Stimulated activated CD8-positive, alpha-beta memory T cell treated with anti-CD3 and anti-CD28 coated beads, Interleukin-2, amount 100 ng/mL, for 1 hour (primary cell): ENCODE measurements at places on chromosomes 5 and 9.

DNA sequence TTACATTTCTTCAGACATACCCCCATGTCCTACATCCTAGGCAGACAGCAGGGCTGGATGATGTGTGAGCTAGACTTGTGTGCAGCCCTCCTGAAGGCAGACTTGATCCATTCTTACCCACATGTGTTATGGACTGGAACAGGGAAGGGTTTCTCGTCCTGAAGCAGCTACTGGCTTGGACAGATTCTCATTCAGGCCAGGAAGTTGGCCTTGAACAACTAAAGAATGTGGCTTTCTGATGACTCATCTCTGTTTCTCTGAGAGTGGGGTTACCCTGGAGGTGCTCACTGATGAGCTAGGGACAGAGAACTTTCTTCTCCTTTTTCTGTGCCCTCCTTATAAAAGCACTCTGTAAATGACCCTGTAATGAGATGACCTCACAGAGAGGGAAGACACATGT, 246.5 kb downstream of the PCSK5 start:
- DNase-seq = no peak

DNA sequence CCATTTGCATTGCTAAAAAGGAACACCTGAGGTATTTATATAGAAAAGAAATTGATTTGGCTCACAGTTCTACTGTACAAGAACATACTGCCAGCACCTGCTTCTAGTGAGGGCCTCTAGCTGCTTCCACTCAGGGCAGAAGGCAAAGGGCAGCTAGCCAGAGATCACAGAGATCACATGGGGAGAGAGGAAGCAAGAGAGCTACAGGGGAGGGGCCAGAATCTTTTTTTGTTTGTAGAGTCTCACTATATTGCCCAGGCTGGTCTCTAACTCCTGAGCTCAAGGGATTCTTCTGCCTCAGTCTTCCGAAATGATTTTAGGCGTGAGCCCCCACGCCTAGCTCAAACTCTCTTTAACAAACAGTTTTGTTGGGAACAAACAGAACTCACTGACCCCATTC, 6.1 kb downstream of the SLCO4C1 start:
- no peak for DNase-seq

DNA sequence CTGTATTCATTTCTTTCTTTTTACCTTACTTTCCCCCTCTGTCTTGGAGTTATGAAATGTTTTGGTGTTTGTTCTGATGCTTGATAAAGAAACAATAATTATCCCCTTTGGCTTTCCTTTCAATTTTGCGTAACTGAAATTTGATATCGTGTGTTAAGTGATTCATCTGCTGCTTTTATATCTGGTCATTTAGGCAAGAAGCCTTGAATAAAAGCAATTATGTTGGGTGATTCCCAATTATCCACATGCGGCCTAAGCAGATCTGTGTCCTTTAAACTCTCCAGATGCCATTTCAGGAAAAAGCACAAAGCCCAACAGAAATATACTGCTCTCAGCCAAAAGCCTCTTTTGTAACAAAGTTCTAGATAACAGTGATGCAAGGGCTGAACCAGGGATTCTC, 92.8 kb downstream of the TAF11L14 start:
- DNase-seq = no peak

DNA sequence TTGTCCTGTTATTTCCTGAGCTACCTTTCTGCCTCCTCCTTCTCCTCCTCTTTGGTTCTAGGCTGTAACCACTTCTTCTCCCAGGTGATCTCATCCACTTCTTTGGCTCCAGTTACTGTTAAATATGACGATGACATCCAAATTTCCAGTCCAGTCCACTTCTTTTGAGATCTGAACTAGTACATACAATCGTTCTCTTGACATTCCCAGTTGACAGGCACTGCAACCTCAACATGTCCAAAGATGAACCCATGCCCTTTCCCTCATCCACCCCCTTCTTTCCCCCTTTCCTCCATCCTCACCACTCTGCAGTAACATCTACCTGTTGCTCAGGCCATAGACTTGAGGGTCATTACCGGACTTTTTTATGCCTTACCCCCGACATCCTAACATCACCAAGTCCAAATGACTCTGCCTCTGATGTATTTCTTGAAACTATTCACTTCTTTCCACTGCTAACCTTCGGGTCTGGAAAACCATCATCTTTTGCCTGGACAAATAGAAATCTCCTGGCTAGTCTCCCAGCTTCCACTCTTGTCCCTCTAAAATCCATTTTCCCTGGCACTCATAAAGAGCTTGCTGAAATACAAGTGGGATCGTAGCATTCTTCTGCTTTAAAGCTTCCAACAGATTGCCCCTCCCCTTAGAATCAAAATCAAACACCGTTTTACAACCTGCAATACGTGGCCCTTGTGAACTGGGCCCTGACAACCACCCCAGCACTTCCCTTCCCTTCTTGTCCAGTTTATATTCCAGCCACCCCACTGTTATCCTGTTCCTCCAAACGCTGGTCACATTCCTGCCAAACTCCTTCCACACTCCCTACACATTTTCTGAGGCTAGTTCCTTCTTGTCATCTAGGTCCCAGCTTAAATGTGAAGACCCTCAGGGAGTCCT, 31.5 kb downstream of the KLF9 start:
- no peak for DNase-seq

DNA sequence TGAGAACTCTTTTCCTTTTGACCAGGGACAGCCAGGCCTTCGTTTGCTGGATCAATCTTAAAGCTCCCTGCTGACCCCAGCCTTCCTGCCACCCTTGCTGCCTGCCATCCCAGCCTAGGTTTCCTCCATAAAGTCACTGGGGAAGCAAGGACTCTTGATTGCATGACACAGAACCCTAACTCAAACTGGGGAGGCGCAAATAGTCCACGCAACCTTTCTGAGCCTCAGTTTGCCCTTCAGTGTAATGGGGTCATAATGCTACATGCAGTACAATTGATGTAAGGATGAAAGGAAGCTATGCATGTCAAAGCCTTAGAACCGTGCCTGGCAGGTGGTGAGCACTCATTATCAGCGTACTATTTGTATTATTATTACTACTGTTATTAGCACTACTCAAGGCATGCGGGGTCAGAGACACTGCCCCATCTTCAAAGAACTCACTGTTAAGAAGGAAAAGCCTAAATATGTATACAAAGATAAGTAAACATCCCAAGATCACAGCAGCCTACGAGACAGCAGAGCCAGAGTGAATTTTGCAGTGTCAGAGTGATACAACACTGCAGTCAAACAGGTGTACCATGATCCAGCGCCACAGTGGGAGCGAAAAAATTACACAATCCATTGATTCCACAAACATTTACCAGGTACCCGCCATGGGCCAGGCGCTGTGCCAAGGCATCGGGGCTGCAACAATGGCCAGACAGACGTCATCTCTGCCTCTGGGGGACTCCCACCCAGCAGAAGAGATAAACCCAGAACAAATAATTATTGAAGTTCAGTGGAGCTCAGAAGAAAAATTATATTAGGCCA, 16.9 kb upstream of the CPLX2 start:
- DNase-seq = no peak

- DNase-seq = no peak
Observed at GRCh38 chr5:146813346-146814157, 65.0 kb downstream of the PPP2R2B start.

GRCh38 chr5:40484495-40484894, 195.2 kb upstream of the PTGER4 start:
- no peak for DNase-seq

DNA sequence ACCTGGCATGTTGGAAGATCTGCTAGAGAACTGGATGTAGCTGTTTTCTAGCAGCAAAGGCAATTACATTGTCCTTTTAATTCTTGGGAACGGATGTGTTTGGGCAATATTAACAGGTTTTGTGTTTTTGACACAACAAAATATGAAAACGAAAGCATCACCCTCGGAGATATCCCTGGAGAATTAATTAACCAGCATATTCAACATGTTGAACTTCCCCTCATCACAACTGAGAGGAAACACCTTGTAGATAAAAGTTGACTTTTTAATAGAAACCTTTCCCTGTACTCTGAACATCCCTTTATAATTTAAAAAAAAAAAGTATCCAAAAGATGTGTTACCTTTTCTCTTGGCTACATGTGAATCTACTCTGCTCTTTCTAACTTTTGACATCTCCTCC, 13.0 kb downstream of the SEMA6A start:
- no peak for DNase-seq

DNA sequence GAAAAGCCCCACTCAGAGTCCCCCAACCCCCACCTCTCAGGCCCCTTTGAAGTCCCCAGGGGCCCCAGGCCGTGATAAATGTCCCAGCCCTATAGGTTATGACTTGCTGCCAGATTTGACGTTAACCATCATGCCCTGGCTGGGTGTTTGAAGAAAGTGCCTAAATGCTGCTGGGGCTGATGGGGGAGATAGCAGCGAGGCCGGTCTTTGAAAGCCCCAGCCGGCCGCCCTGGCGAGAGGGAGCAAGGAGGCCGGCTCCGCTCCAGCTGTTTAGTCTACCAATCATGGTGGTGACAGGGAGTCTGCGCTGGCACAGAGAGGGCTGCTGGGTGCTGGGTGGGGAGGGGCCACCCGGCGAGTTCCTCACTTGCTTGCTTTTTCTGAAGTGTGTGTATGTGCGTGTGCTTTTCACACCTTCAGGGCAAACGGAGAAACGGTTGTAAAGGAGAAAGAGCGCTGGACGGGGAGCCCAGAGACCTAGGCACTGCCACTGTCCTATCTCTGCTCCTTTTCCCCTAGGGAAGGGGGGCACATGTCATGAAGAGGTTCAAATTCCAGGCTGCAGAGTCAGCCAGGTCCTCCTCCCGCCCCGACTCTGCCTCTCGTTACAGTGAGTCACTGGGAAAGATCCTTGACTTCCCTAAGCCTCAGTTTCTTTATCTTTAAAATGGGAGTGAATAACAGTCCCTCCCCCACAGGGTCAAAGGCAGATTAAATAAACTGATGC, 126.1 kb upstream of the HAND1 start:
- no peak for DNase-seq

GRCh38 chr5:172659570-172659908, 18.5 kb downstream of the NEURL1B start:
- DNase-seq = no peak

DNA sequence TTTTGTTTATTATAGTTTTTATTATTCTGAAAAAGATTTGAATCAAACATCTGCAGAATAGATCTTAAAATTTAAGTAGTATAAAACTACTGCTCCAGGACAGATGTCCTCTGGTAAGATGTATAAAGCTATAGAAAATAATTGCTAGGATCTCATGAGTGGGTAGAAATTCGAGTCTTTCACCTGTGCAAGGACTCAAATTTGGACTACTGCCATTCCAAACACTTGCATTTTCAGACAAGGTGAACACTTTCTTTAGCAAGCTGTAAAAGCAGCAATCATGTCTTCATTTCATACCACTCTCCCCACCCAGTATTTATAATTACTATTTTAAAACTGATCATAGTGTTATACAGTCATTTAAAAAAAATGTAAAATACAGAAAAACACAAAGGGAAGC, 20.7 kb downstream of the SKP2 start:
- no peak for DNase-seq

DNA sequence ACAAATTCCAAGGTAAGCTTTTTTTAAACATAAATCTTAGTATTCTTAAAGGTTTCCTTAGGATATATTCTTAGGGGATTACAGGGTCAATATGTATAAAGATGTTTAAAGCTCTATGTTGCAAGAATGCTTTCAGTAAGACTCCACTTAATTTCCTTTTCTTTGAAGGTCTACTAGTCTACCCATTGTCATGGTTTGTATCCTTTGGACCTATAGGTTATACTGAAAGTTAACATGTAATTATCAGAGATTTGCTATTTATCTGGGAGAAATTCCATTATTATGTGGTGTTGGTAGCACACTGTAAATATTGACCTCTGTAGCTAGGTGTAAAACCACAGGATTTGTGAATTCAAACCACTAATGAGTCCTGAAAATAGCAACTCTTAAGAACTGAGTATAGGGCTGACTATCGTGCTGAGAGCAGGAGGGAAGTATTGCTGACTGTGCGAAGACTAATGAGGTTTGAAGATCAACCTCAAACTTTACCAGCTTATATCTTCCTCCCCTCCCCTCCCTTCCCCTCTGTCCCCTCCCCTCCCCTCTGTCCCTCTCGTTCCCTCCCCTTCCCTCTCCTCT, 85.6 kb downstream of the GADD45G start:
- DNase-seq = no peak
